ENCODE measurements at places on chromosomes 7 and 10. TPM values are rescaled to one million over a fixed set of nuclear protein-coding genes. Genes with fewer than 3 reads are reported as not detected.

Gene EGFR
- total RNA-seq, result 124 TPM

Gene HERPUD2
- total RNA-seq, result 27.0 TPM

Gene SYT15
- 3.4 TPM for total RNA-seq

Gene CDK14
- total RNA-seq, result 40.3 TPM

Gene SFRP5
- 0.56 TPM for total RNA-seq

GRCh38 chr7:158248816-158249215, 338.8 kb downstream of the PTPRN2 start:
- DNase-seq, result no peak

- no peak for DNase-seq
These were observed 64.3 kb upstream of the CCDC6 start for GRCh38 chr10:59970396-59971368.

- no peak for DNase-seq
These were observed 1.1 kb upstream of the KBTBD2 start for GRCh38 chr7:32892521-32893206.

DNA sequence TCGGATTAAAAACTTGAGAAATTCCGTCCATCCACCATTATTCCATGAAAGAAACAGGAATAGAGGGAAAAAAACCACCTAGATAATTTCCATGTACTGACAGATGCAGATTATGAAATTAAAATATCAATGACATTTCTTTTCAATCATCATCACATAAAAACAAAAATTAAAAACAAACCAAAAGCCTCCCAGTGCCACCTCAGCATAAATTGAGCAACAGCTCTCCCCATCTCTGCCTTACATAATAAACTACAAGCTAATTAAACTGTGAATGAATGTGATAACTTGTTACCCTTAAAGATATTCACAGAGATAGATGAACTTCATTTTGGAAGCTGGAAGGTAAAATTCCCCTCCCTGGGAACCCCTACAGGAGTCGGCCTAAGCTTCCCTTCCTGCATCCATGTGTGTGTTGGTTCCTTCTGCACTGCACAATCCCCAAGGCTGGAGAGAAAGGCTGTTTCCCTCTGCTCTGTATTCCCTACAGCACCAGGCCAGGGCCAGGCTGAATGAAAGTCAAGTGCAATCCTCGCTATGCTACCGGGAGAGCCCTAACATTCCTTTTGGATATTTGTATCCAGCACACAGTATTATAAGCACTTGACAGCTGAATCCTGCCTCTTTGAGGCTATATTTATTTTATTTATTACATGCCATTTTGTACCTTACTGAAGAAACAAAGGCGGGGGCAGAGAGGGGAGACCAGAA, 8.1 kb downstream of the CCDC6 start:
- no peak for DNase-seq

GRCh38 chr7:117859246-117859812, 13.9 kb downstream of the CTTNBP2 start:
- DNase-seq, result no peak

- no peak for DNase-seq
These were observed 638.5 kb downstream of the CCSER2 start for GRCh38 chr10:84966708-84967441.

All from omental fat pad (tissue), 4 donors.